ENCODE measurements at places on chromosomes 3 and 15.

- ATAC-seq = no peak
Measured at GRCh38 chr3:184537885-184538665, 23.5 kb upstream of the EPHB3 start.

- no peak for ATAC-seq
Measured at GRCh38 chr3:11273891-11274291, 1.7 kb downstream of the ATG7 start.

DNA sequence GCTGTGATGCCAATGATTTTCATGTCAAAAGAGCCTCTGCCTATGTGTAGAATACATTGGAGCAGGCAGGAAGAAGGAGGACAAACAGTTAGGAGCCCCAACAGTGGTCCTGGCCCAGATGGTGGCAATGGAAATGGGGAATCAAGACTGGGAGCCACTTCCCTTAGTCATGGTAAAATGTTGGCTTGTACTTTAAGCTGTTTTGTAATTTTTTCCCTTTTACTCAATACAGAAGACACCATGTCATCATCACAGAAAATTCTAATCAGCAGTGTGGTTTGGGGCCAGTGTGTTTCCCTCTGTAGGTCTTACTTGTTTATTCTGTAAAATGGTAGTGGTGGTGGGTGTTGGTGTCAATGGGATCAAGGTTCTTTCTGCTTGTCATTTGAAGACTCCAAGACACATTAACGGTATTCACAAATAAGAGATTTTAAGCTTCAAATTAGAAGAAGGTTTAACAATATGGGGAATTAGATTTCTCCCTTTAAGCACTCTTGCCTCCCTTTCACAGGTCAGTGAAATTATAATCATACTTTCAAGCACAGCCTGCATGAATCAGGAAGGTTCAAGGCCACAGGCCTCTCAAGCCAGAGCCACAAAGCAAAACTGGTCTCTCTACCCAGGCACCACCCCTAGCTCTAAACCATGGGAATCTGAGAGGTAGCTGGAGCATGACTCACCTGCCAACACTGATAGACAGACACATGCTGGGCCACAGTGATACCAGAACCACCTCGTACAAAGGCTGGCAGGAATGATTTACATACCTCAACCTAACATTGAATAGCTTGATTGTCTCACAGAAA, 24.9 kb downstream of the SIAH2 start:
- peak; percentile 68 for ATAC-seq

DNA sequence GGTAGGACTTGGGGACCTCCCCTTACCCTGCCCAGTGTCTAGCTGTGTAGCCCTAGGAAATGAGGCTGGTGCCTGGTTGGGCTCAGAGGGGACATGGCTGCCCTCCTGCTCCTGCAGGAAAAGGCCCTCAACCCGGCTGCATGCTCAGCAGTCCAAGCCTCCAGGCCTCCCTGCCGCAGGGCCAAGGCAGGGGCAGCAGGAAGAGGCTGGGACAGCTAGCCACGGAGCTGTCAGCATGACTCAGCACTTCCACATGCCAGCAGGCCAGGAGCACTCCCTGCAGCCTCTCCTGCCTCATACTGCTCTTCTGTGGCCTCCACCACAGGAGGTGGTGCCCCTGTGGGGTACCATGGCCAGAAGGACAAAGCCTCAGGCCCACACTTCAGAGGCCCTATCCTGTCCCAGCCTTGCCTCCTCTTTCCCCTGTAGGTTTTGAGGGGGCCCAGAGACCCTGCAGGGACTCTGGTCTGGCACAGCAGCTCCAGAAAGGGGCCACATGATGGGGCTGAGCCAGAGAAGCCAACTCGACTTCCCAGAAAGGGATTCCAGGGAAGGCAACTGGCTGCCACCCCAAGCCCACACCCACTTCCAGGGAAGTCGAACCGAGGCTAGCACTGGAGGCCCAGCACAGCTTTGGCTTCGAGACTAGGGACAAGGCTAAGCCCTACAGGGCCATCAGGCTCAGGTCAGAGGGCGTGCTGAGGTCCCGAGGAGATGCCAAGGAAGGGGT, 19.5 kb downstream of the TKT start:
- ATAC-seq = peak; percentile 82

DNA sequence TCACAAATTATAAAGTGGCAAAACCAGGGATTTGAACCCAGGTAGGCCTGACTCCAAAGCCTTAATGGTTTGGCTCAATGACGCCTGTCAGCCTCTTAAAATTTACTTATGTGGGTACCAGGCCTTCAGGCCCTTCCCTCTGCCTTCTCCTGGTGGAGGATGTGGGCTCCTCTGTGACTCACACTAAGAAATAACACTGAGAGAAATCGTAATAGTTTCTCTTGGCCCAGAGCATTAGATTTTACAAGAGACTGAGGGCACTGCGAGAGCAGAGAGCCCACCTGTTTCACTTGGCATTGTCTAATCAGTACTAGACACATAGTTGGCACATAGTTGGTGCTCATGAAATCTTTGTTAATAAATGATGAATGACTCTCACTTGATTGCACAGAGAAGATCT, 505.2 kb downstream of the SHQ1 start:
- ATAC-seq = no peak

Data from SK-N-SH treated with all-trans-retinoic acid at 6 μM for 48 hours (cell line).